ENCODE measurements at places on chromosomes 12 and 14. TPM values are rescaled to one million over a fixed set of nuclear protein-coding genes. Genes with fewer than 3 reads are reported as not detected.

Gene VDR
- total RNA-seq = 0.43 TPM

GRCh38 chr14:55419663-55420062 is 8.0 kb upstream of the ATG14 start:
- H3K4me3 ChIP-seq = no peak overlapping the region
- H3K27me3 ChIP-seq = no peaks in the 10 kb centered on the region
- no peaks in the 10 kb centered on the region for H3K4me1 ChIP-seq
- H3K36me3 ChIP-seq = no peaks in the 10 kb centered on the region

- no peak for DNase-seq
- no peak overlapping the region for H3K4me3 ChIP-seq
Observed at GRCh38 chr12:68236421-68237059, 10.9 kb upstream of the IL26 start.

- no peak overlapping the region for H3K27ac ChIP-seq
- no peak overlapping the region for H3K4me3 ChIP-seq
- H3K4me1 ChIP-seq = peaks cover 34% of the 10 kb centered on the region
Observed at GRCh38 chr12:3236345-3237187, 159.4 kb downstream of the TSPAN9 start.

Gene SMIM41
- 0.24 TPM for total RNA-seq

DNA sequence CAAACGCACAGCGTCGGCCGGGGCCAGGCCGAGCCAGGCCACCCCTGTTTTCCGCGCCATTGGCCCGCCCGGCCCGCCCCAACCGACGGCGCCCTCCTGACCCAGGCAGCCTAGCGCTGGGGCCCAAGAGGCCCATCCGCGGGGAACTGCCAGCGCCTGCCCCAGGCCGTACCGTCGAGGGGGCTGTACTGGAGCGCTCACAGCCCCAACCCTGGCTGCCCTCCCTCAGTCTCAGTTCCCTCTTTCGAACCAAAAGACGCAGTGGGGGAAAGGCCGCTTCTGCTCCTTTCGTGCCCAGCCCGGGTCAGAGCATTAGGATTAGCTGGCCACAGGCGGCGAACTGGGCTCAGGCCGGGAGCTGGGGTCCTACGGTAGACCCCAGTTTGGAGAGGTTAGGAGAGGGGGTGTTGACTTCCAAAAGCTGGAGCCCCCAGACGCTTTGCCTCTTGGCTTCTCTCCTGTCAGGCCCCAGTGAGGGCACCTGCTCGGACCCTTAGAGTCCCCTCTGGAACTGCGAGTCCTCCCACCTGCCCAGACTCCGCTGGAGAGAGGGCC is 1.9 kb downstream of the NKX2-1 start:
- no peak overlapping the region for H3K4me3 ChIP-seq
- peaks cover 23% of the 10 kb centered on the region for H3K4me1 ChIP-seq
- H3K27me3 ChIP-seq = peaks cover 100% of the 10 kb centered on the region

DNA sequence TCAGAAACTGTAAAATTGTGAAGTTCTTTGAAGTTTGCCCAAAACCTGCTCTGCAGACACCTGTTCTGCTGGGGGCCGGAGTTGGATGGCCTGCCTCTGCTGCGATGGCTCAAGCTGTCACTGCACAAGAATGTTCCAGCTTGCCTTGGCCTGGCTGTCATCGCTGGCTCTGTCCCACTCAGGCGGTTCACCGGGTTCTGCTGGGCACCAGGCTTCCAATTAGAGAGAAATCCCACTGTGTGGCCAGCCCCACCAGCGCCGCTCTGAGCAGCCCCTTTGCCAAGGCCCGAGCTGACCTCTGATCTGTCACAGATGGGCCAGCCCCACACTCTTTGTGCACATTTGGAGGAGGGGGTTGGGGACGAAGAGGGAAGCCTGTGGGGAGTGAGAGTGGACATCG is 71.7 kb upstream of the GPATCH2L start:
- no peak for DNase-seq
- no peak overlapping the region for H3K4me3 ChIP-seq

Gene MORN3
- total RNA-seq = 0.96 TPM

DNA sequence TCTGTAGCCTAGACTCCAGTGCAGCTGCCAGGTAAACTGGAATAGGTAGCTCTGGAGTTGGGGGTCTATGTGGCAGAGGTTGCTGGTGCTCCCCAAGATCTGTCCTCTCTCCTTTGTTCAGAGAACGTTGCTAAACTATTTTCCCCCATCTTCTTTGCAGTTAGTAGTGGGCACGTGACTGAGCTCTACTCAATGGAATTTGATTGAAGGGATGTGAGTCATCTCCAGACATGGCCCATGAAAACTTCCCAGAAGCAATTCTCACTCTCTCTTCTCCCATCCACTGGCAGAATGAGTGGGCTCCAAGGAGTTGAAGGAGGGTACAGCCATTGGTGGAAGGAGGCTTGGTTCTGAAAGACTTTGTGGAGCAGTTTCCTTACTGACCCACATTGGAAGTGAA is 44.0 kb downstream of the PAH start:
- no peak overlapping the region for H3K27ac ChIP-seq
- no peaks in the 10 kb centered on the region for H3K36me3 ChIP-seq
- no peak overlapping the region for H3K4me3 ChIP-seq
- no peaks in the 10 kb centered on the region for H3K4me1 ChIP-seq
- no peak for DNase-seq

GRCh38 chr14:37591311-37591940 is 3.6 kb downstream of the FOXA1 start:
- H3K36me3 ChIP-seq = no peaks in the 10 kb centered on the region
- H3K4me1 ChIP-seq = peaks cover 12% of the 10 kb centered on the region
- H3K4me3 ChIP-seq = peak overlapping the region; percentile 23
- H3K27me3 ChIP-seq = peaks cover 81% of the 10 kb centered on the region
- no peak for DNase-seq

Gene DHRS4L2
- 10.6 TPM for total RNA-seq

DNA sequence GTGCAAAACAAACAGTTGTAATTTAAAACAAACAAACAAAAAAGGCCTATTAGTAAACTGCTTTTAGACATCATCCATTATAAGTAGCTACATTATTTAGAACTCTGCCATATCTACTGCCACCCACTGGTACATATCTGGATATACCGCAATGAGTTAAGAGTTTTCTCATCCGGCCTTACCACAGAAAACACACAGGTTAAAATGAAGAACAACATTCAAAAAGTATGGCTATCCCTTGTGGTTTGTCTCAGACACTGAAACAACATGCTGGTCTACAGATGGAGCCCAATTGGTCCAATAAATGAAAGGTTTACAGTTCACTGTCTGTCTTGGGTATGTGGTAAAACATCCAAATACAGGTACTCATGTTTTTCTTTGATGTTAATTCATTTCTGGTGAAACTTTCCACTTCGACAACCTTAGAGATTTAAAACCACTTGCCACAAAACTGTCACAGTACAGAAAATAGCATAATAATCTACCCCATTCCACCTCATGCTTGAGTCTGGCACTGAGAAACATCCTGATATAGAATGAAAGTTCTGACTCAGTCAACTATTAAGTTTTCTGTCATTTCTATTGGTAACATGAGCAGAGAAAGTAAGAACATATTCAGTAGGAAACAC is 354.3 kb downstream of the CEP128 start:
- no peaks in the 10 kb centered on the region for H3K4me1 ChIP-seq
- H3K36me3 ChIP-seq = no peaks in the 10 kb centered on the region
- no peaks in the 10 kb centered on the region for H3K27me3 ChIP-seq
- H3K27ac ChIP-seq = no peak overlapping the region
- DNase-seq = peak; percentile 36

Gene TPPP2
- total RNA-seq = not detected

DNA sequence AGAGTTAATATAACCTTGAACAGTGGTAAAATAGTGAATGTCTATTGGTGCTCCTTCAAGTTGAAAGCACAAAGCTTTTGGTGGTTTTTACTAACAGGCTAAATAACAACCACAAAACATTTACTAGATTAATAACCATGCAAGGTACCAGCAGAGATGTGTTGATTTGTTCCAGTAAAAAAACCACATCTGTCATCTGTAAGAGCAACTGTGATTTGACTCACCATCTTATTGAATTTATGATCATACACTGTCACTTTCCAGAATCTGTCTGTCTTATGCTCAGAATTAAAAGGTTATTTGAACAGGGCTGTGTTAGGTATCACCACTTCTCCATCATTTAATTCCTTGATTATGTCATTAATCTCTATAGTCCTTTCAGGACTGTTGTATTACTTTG is 107.0 kb upstream of the PTHLH start:
- H3K27ac ChIP-seq = no peak overlapping the region
- DNase-seq = no peak
- H3K27me3 ChIP-seq = no peaks in the 10 kb centered on the region
- H3K36me3 ChIP-seq = no peaks in the 10 kb centered on the region

DNA sequence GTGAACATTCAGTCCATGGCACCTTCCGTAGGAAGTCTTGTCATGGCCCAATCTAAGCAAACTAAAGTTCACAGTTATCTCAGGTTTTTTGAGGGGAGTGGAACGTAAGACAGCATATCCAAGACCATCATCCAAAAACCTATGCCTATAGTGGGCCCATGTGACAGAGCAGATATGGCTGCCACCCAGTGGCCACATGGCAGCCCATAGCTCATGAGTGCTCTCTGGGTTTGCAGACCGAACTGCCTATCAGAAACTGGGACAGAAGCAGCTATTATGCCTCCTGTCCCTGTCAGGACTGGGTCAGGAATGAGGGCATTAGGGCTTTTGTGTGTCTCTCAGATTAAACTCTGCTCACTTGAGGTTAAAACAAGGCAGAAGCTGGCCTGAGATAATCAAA is 503.7 kb downstream of the NRXN3 start:
- H3K27ac ChIP-seq = no peak overlapping the region
- no peak for DNase-seq
- H3K4me3 ChIP-seq = no peak overlapping the region
- no peaks in the 10 kb centered on the region for H3K27me3 ChIP-seq

Gene PPM1H
- total RNA-seq = 0.35 TPM

Gene WNT1
- not detected for total RNA-seq

Gene ASCL1
- not detected for total RNA-seq

Gene DNAJC22
- total RNA-seq = 1.9 TPM

GRCh38 chr12:59559696-59560095 is 36.1 kb upstream of the SLC16A7 start:
- H3K36me3 ChIP-seq = no peaks in the 10 kb centered on the region
- H3K27me3 ChIP-seq = no peaks in the 10 kb centered on the region

GRCh38 chr12:16266085-16266484 is 11.4 kb downstream of the SLC15A5 start:
- H3K27me3 ChIP-seq = no peaks in the 10 kb centered on the region
- H3K4me1 ChIP-seq = peaks cover 9% of the 10 kb centered on the region
- no peak overlapping the region for H3K27ac ChIP-seq

GRCh38 chr12:116404913-116405611 is 127.6 kb upstream of the MED13L start:
- H3K4me1 ChIP-seq = peaks cover 12% of the 10 kb centered on the region
- H3K36me3 ChIP-seq = no peaks in the 10 kb centered on the region

Gene RAB15
- total RNA-seq = 26.9 TPM

All from A673 (cell line).